ENCODE measurements at places on chromosomes 1 and 21.

GRCh38 chr1:155062151-155062686 lies 1.3 kb upstream of the EFNA4 start:
- no peak for DNase-seq

- no peak for DNase-seq
Observed at GRCh38 chr1:173400387-173400995, 76.6 kb upstream of the PRDX6 start.

DNA sequence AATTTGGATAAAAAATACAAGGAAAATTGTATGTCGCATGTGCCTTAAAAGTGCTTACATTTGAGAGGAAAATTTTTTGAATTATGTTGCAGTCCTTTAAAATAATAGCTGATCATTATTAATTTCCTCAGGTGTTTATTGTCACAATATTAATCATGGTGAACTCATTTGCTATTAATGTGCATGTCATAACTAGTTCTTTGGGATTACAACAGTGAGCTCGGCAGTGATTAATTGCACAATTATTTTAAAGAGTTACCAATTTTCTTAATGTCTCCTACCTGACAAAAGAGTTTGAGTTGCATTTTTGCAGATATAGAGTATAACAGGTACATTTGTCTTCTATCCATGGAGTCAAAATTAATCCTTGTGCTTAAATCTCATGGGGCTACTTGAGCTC lies 854.3 kb downstream of the BRINP3 start:
- DNase-seq: no peak

- no peak for DNase-seq
Observed at GRCh38 chr1:41656068-41656467, 171.6 kb upstream of the EDN2 start.

DNA sequence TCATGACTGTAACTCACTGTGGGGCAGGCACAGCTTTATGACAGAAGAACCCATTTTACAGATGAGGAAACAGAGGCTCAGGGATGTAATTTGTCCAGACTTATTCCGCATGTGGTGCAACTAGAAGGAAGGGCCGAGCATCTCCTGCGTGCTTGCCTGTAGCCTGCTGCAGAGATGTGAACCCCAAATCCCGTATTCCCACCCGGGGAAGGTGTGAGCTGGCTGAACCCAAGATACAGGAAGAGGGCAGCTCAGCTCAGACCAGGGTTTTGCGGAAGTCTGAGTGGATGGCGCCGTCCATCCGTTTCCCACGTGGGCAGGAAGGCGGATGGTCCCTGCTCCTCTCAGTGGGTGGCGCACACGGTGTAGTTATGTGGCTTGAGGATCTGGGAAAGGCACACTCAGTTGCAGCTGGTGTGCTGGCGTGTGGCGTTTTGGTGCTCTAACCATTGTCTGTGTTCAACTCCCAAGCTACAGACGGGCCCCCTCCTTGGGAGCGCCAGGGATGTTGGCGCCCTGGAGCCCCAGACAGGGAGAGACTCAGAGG lies 1.2 kb downstream of the CROCC start:
- no peak for DNase-seq

- no peak for DNase-seq
Observed at GRCh38 chr1:112694363-112694929, 12.5 kb downstream of the RHOC start.

GRCh38 chr1:15153842-15154479 lies 414 bp downstream of the TMEM51 start:
- no peak for DNase-seq

GRCh38 chr1:25664357-25665199 lies 48.0 kb downstream of the MAN1C1 start:
- no peak for DNase-seq

DNA sequence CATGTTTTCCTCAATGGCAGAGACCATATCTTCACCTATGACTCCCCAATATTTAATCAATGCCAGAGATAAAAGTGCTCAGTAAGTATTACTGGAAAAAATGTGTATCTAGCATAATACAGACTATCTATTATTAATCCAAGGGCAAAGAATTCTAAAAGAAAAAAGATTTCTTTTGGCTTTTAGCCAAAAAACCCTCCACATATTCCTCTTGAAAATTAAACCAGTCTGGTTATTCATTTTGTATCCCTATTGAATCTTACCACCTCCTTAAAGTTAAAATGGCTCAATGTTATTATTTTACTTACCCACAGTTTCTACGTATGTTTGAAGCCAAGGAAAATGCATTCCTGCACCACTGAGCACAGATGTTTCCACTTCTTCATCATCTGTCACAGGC lies 1.6 kb downstream of the TAF1A start:
- no peak for DNase-seq

GRCh38 chr1:82778612-82779011 lies 977.9 kb downstream of the ADGRL2 start:
- DNase-seq: no peak

DNA sequence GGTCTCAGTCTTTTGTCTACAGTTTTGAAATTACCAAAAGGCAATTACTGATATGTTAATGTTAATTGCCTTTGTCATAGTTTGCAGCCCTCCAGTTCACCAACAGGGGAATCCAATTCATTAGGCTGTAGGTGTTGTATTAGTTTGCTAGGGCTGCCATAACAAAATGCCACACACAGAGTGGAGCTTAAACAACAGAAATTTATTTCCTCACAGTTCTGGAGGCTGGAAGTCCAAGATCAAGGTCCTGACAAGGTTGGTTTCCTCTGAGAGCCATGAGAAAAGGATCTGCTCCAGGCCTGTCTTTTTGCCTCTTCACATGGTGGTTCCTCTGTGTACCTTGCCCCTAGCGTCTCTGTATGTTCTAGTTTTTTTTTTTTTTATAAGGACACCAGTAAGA lies 1.3 kb downstream of the RTCA start:
- no peak for DNase-seq

- no peak for DNase-seq
Observed at GRCh38 chr1:7187112-7187493, 401.8 kb downstream of the CAMTA1 start.

- no peak for DNase-seq
Observed at GRCh38 chr1:100539836-100540536, 2.0 kb downstream of the GPR88 start.

GRCh38 chr1:81340239-81340638 lies 460.5 kb upstream of the ADGRL2 start:
- DNase-seq: no peak

DNA sequence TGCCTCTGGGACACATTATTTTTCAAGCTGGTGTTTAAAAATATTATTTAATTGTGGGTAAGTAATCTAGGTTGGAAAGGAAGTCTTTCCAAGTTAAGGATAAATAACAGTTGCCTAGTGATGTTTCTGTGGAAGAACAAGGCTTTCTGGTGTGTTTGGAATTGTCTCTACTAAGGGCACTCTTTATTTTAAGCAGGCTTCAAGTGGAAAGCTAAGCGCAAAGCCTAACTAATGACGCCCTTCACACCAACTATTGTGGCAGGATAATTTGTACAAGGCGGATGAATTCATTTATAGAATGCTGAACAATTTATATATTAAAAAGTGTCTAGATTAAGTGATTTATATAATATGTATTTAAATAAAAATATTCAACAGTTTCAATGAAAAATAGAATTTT lies 25.1 kb upstream of the RWDD3 start:
- no peak for DNase-seq

GRCh38 chr1:33328817-33329216 lies 7.9 kb upstream of the A3GALT2 start:
- no peak for DNase-seq

GRCh38 chr1:4702464-4702863 lies 48.1 kb downstream of the AJAP1 start:
- DNase-seq: no peak

DNA sequence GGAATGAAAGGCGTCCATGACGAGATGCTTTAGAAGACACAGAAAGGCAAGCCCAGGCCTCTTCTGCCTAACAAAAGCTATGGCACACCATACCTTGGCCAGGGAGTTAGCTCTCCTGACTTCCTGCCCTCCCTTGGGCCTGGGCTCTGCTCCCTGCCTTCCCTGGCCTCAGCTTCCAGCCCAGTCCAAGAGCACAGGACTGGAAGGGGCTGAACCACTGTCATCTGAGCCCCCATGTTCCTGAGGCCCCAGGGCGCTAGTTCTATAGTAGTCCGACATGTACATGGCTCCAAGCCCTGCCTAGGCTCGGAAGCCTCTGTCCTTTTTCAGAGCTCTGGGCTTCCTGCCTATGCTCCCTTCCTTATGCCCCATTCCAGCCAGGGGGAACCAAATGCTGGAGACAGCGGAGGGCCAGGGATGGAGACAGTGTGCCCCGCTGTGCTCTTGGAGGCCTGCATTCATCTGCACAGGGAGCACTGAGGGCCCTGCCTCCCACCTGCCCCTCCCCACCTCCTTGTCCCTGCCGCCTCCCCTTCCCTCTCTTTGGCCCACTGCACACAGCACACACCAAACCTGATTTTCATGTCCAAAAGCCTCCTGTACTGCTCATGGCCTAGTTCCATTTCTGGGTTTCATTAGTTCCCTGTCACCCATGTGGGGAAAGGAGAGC lies 240.1 kb downstream of the RHOU start:
- no peak for DNase-seq

DNA sequence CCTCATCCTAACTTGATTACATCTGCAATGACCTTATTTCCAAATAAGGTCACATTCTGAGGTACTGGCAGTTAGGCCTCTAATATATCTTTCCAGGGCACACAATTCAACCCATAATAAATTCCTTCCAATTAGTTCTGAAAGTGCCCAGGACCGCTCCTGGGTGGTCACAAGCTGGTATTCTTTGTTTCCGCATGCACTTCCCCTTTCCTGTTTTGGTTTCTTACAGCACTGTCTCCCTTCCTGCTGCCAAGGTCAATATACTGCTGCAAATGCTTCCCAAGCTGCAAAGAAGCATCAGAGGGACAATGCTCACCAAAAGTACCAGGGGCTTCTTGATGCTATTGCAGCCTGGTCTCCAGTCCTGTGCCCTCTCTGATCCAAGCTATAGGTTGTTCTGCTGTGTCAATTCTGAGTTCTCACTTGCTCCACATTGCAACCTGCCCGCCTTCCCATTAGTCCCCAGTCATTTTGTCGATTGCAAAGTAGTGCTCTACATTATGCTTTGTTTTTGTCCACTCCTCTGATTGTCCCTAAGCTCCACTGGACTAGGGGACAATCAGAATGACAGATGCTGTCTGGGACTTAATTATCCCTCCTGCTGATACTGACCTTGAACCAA lies 13.9 kb upstream of the XPR1 start:
- DNase-seq: no peak

DNA sequence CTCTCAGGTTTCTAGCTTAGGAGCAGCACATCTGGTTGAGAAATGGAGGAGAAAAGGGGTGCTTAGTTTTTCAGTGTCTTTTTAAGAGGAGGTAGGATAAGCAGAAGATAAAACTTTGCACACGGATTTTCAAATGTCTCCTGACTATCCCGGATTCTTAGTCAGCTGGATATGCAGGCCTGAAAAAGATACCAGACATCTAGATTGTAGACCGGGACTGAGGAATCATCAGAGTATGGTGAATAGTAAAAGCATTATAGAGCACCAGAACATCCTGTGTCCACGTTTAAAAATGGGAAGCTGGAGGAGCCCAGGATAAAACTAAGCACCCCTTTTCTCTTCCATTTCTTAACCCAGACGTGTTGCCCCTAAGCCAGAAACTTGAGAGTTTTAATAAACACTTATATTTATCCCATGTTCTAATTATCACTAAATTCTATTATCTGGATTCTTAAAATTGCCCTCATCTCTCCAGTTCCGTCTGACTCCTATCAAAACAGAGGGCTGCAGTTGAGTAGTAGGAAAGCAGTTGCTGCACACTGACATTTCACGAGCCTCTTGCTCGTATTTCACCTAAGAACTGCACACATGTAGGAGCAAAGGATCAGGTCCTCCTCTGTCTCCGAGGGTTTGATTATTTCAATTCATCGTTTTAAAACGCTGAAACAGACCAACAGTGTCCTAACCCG lies 609 bp downstream of the PIGK start:
- DNase-seq: no peak

DNA sequence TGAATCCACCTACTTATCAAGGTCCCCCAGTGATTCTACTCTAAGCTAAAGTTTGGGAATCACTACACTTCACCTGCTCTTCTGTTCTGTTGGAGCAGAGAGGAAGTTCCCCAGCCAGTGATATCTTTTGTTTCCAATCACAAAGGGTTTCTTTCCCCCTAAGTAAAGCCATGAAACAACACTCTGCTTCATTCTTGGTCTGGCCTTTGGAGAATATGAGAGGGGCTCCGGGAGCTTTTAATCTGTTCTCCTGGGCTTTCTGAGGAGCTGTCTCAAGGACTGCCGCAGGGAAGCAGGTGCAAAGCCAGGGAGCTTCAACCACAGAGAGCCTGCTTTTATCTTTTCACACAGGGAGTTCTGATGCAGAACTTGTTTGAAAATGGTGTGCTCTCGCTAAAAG lies 10.1 kb upstream of the SLAMF9 start:
- no peak for DNase-seq

GRCh38 chr1:64519901-64520300 lies 50.0 kb downstream of the CACHD1 start:
- no peak for DNase-seq

GRCh38 chr1:243434594-243434993 lies 178.8 kb downstream of the SDCCAG8 start:
- no peak for DNase-seq

- no peak for DNase-seq
Observed at GRCh38 chr1:88284066-88284465, 400.0 kb upstream of the PKN2 start.

DNA sequence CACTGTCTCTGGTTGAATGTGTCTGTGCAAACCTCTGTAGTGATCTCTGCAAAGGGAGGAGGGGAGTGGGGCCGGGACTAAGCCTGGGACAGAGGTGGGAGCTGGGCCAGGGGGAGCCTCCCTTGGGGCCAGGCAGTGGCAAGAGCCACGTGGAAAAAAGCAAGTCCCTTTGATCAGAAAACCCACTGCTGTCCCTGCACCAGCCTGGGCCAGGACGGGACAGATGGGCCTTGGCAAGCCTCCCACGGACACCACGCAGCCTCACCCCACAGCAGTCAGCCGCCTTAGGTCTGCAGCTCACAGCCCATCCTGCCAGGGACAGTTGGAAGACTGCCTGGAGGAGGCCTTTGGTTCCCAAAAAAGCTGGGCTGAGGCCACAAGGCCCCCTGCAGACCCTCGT lies 11.7 kb upstream of the TRAPPC10 start:
- no peak for DNase-seq

DNA sequence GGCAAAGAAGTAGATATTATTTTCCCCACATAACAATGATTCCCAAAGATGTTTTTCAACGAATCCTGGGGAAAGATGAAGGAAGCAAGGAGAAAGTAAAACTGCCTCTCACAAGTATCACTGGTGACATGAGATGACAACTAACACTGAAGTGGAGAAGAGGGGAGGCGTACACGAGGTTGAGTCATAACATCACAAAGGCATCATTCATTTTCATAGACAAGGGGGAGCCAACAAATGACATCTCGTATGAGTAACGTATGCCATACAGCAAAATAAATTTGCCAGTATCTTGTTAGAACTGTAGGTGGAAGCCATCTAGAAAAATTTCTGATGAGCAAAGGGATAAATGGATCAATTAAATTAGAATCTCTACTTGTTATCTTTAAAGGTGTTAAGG lies 56.6 kb downstream of the ATP1B1 start:
- no peak for DNase-seq
